ENCODE measurements at places on chromosomes 1 and 21.

GRCh38 chr21:45461369-45461750, 56.4 kb downstream of the COL18A1 start:
- no peak for DNase-seq

DNA sequence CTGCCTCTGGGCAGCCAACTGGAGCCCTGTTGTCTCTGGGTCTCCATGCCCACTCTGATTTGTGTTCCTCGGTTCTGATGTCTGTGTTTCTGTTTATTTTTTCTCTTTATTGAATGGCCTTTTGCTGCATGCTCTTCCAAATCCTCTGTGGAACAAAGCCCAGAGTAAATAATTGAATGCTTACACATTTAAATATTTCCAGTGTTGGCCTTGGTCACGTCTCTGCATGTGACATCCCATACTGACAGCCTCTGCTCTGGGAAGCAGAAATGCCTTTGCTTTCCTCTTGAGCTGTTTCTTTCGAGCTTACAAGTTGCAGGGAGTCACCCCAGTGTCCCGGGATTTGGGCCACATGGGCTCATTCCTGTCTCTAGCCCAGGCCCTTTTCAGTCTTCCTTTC, 267.9 kb downstream of the PTPRU start:
- no peak for DNase-seq

GRCh38 chr21:36184545-36184944, 27.9 kb downstream of the DOP1B start:
- DNase-seq, result no peak

DNA sequence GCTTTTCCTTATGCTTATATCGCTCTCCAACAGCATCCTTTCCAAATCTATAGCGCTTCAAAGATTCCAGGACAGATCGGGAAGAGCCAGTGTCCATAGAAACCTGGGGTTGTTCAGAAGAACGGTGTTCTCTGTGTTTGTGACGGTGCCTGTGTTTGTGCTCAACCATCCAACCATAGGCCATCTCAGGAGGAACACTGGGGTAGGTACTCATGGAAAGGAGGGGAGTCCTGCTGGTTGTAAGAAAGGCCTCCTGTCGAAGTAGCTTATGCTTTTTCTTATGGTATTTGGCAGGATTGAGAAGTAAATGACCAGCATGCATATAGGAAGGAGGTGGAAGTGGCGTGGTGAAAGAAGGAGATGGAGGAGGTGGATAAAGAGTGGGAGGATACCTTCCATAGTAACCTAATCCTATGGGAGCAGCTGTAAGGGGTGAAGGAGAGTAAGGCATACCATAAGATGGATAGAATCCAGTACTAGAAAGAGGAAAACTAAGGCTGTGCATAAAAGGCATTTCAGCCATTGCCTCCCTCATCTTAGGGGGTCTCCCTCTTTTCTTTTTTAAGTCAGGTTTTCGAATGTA, 84.2 kb downstream of the ASH1L start:
- no peak for DNase-seq

GRCh38 chr1:153698923-153699714, 20.6 kb downstream of the NPR1 start:
- DNase-seq, result no peak

- DNase-seq, result no peak
These were observed 45.3 kb upstream of the B3GALNT2 start for GRCh38 chr1:235549351-235550139.

DNA sequence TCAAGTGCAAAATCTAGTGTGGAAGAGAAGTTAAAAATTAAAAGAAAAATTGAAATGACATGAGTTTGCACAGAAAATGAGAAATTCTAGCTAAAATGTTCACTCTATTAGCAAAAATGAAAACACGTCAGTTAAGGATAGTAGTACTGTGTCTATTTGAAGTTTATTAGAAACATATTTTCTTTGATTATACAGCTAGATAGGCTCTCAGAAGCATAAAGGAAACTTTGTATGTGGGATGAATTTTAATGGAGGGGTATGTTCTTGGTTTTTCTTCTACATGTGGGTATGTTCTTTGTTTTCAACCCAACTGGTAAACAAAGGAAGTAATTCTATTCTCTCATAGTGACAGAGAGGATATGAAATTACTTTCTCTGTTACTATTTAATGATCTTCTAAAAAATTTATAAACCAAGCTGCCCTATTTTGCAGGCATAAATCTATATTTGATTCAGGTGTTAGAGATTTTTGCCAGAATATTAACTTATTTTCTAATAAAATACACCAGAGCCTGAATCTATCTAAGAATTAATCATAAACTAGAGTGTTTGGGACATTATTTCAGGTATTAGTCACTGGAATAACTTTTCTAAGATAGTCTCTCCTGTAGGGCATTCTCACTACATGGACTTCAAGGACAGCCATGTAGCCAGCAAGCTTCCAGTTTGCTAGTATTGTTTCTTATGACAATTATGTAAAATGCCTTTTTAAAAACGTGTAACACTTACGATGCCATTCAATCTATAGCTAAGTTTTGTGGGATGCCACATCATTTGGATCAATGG, 15.8 kb downstream of the GPSM2 start:
- no peak for DNase-seq

DNA sequence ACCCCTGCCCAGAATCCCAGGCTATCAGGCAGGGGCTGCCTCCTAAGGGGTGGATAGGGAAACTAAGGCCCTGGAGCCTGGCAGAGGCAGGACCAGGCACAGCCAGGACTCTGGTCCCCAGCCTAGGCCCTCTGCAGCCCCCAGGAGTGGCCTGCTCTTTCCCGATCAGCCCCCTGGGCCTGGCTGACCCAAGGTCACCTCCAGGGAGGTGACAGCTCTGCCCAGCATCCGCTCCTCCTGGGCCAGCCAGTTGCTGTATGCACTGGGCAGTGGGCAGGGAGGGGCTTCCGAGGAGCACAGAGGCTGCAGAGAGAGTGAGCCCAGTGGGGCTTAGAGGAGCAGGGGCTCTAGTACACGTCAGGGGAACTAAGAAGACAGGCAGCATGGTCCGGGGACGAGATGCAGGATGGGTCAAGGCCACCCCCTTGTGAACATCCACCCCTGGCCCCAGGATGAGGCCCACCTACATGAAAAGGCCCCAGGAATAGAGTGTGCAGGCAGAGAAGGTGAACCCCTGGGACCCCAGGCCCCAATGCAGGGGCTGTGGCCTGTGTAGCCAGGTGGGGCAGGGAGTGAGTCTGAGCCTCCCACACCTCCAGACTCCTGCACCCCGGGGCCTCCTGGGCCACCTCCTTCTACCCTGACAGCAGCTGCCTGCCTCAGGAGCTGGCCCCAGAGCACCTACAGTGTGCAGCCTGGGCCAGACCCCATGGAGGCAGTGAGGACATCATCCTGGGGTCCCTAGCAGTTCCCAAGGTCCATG, 32.8 kb downstream of the WNT9A start:
- DNase-seq, result no peak

DNA sequence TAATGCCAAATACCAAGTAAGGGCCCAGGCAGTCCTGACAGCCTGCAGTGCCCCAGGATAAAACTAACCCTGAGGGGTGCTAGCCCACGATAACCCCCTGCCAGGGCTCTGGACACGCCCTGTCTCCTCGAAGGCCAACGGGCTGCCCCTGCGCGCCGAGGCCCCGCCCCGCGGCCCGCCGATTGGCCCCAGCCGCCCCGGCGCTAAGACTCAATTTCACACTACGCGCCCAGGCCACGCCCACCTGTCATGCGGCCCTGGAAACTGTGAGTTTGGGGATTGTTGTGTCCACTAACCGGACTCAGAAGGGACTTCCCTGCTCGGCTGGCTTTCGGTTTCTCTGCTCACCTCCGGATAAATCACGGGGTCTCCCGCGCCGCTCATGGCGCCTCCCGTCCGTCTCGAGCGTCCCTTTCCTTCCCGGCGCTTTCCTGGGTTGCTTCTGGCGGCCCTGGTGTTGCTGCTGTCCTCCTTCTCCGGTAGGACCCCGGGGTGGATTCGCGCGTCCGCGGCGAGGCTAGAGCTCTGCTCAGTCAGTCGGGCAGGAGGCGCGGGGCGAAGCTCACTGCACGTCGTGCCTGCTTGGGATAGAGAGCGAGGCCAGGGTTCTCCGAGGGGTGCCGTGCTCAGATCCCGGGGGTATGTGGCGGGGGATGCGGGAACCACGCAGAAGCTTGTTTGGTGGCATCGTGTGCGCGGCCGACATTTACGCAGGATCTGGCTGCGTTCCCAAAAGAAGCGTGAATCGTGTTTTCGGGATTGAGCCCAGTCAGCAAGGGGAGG, at the start of gene CR1L:
Gene CR1L, plus strand, starts transcription at position 282 of the 783 bp plus-strand sequence. Its CDS starts 101 bp downstream, at position 383.
- DNase-seq, result peak; percentile 70

GRCh38 chr1:42096554-42096953, 56.7 kb upstream of the GUCA2B start:
- DNase-seq, result no peak

- DNase-seq, result no peak
These were observed 2.0 kb upstream of the FAM131C start for GRCh38 chr1:16075337-16076030.

DNA sequence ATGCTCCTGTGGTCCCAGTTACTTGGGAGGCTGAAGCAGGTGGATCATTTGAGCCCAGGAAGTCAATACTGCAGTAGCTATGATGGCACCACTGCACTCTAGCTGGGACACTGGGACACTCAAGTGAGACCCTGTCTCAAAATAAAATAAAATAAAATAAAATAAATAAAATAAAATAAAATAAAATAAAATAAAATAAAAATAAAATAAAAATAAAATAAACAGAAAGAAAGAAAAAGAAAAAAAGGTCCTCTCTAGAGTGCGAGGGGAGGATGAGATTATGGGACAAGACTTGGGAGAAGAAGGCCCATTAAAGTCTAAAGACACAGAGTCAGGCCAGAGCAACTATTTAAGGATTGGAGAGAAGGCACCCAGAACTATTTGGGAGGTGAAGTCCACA, 172.5 kb downstream of the IER5 start:
- DNase-seq, result no peak

DNA sequence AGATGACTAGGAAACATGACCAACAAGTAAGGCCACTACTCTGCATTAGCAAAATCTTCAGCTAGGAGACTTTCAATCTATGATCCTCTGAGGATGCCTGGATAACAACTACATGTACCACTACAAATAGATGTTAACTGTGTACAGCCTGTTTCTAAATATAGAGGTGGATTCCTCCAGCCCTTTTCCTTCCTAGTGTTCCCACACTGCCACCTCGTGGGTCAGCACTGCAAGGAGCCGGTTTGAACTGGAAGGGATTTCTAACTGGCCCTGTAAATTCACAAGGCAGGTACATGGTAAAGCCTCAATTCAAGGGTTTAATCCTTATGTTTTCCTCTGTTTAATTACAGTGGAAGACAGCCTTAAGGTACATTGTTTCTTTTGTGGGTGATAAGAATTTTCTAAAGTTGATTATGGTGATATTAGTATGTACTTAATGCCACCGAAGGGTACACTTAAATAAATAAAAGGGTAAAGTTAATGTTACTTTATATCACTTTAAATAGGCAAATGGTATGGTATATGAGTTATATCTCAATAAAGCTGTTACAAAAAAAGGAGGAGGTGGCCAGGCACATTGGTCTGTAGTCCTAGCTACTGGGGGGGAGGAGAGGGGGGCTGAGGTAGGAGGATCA, 14.4 kb downstream of the SMYD3 start:
- no peak for DNase-seq

GRCh38 chr1:27000817-27001460, 7.4 kb downstream of the TRNP1 start:
- no peak for DNase-seq

DNA sequence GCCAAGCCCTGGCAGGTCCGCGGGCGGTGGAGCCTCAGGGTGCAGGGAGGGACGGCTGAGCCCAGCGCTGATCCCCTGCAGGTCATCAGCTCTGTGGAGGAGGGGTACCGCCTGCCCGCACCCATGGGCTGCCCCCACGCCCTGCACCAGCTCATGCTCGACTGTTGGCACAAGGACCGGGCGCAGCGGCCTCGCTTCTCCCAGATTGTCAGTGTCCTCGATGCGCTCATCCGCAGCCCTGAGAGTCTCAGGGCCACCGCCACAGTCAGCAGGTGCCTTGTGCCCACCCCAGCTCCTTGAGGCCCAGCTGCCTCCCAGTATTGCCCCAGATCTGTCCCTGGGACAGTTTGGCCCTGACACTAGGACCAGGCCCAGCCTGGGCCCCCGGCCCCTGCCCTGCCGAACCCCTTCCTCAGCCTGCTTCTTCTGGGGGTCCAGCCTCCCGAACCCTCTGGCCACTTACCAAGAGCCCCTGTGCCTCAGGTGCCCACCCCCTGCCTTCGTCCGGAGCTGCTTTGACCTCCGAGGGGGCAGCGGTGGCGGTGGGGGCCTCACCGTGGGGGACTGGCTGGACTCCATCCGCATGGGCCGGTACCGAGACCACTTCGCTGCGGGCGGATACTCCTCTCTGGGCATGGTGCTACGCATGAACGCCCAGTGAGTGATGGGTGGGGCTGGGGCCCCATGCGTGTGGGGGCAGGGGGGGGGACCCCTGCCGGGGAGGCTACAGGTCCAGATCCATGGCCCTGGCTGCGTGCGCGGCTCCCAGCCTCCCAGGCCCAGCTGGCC, 35.4 kb upstream of the C1QA start:
- DNase-seq, result no peak

DNA sequence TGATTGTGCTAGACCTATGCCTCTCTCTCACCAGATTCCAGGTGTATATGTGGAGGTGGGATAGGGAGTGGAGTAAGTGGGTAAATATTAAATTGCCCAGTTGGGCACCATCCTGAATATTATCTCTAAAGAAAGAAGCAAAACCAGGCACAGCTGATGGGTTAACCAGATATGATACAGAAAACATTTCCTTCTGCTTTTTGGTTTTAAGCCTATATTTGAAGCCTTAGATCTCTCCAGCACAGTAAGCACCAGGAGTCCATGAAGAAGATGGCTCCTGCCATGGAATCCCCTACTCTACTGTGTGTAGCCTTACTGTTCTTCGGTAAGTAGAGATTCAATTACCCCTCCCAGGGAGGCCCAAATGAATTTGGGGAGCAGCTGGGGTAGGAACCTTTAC, at the start of gene FCER1A:
Gene FCER1A, plus strand, starts transcription at position 242 of the 400 bp plus-strand sequence. Its CDS starts 29 bp downstream, at position 271.
- no peak for DNase-seq

GRCh38 chr21:42317341-42317741, 2.1 kb upstream of the TFF3 start:
- DNase-seq, result no peak

GRCh38 chr21:34553151-34553952, 41.3 kb upstream of the KCNE1 start:
- no peak for DNase-seq

DNA sequence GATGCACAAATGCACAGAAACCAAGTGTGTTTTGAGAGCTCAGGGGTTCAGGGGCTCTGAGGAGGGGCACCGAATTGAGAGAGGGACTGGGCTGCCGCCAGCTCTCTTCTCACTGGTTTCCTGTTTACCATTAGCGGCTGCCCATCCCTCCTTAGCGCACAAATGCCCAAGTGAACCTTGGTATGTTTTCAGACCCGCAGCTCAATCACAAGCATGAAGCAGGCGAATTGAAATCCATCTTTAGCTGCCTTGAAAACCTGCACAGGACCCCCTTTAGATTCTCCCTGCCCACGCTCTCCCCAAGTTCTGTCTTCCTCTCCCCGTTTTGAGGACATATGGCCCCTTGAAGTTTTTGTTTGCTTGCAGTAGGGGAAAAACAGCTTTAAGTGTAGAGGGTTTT, 61.1 kb upstream of the ACOT11 start:
- DNase-seq, result no peak

DNA sequence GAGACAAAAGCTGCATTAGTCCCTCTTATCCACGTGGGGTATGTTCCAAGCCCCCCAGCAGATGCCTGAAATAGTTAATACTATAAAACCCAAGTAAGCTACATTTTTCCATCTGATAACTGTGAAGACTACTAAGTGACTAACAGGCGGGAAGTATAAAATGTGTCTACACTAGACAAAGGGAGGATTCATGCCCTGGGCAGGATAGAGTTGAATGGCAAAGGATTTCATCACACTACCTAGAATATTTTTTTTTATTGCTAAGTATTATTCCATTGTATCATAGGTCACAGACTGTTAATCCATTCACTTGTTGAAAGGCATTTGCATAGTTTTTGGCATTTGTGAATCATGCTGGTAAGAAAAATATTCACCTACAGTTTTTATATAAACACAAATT, 26.4 kb upstream of the CFHR4 start:
- DNase-seq, result no peak

Measured in effector CD8-positive, alpha-beta T cell (primary cell).